ENCODE measurements at places on chromosomes 7 and 10.

DNA sequence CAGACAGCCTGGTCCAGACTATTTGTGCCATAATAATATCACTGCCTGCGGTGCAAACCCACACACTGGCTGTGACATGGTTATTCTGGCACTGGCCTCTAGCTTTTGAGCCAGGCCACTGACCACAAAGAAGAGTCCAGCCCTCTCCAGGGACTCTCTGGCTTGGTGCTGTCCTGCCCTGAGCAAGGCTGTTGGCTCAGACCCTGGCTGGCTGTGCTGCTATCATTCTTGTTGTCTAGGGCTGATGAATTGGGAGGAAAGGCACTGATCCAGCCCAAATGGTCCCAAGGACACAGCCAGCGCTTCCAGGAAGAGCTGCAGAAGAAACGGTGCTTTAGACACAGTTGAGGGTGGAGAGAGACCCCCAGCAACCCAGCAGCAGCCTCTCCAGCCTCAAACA is 80.8 kb downstream of the TMEM130 start:
- no peak for DNase-seq

- no peak for DNase-seq
These were observed 230.5 kb upstream of the INHBA start for GRCh38 chr7:41933427-41933826.

DNA sequence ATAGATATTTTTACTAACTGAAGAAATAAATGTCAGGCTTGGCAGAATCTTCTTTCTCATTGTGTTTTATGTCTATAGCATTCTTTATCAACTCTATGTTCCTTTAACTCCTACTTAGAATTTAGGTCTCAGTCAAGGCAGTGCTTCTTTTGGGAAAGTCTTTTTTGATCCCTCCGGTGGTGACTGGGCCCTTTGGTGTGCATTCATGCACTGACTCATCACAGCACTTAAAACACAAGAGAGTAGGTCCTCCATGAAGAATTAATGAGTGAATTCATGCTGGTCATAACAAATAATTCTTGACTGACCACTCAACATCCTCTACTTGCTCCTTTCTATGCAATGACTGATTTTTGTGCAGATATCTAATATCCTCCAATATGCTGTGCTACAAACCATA is 458.8 kb upstream of the LRRTM3 start:
- no peak for DNase-seq

DNA sequence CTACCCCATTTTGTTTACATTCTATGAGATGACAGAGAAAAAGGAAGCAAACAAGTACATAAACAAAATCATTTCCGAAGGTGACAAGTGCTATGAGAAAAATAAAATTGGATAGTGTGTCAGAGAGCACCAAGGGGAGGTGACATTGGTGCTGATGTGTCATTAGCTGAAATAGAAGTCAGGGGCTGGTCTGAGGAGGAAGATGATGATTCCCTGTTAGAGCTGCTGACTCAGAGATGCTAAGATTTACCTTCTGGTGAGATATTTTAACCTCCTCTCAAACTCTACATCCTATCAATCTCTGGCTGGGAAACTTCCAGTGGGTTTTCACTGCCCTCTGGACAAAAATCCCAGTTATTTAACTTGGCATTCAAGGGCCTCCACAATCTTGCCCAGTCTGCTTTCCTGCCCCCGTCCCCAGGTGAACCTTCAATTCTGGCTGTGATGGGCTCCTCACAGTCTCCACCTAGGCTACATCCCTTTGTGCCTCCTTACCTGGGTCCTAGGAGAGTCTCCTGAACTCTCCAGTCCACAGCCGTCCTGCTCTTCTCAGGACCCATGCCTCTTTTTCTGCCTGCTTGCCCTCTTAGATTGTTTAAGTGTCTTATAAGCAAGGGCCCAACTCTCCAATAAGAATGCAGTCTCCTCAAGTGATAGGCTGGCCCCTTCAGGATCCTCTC is 26.6 kb downstream of the DUSP5 start:
- DNase-seq: no peak

DNA sequence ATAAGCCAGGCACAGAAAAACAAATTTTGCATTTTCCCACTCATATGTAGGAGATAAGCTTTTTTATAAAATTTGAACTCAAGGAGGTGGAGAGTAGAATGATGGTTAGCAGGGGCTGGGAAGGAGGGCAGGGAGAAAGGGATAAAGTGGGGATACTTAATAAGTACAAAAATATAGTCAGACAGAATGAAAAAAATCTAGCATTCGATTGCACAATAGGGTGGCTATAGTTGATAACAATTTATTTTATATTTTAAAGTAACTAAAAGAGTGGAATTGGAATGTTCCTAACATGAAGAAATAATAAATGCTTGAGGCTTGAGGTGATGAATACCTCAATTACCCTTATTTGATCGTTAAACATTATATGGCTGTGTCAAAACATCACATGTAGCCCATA is 415.7 kb upstream of the STEAP1 start:
- no peak for DNase-seq

DNA sequence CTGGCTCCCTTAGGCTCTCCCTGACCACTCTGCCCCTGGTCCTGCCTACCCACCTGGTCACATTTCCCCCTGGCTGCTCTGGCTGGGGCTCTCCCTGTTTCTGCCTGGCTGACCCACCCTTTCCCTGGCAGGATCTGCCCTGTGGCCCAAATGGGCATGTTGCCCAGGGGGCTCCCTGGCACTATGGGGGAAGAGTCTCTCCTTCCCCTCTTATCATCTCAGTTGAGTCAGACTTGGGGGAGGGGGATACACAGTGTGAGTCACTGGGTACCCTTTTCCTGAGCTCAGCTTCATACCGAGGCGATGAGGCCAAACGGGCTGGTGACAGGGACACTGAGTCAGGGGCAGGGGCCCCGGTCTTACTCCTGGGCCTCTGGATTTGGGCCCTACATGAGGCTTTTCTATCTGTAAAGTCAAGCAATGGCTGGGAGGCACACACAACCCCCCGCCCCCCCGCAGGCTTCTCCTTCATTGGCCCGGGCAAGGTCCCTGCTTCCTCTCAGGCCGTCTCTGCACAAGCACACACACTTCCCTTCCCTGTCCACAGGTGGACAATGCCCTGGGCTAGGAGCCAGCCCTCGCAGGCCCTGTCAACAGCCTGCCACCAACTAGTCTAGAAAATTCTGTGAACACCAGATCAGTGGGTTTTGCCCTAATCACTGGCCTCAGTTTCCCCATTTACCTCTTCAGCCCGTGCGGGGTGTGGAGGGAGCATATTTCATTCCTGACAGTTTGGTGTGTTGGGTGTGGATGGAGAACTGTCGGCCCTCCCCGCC is 627 bp upstream of the FLNC start:
- DNase-seq: no peak

DNA sequence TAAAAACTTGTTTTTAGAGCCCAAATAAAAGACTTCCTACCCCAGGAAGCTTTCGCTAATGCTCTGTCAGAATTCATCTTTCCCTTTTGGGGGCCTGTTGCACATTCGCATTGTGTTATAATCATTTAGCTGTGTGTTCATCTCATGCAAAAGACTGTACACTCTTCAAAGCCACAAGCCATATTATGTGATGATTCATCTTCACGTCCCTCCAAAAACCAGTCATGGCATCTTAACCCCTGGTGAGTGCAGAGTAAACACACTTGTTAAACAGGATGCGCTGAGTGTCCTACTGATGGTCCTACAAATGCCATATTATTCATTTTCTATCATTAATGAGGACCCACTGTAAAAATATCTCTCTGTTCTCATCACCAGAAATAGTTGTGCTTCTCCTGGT is 235.4 kb downstream of the KIAA1217 start:
- peak; percentile 45 for DNase-seq

DNA sequence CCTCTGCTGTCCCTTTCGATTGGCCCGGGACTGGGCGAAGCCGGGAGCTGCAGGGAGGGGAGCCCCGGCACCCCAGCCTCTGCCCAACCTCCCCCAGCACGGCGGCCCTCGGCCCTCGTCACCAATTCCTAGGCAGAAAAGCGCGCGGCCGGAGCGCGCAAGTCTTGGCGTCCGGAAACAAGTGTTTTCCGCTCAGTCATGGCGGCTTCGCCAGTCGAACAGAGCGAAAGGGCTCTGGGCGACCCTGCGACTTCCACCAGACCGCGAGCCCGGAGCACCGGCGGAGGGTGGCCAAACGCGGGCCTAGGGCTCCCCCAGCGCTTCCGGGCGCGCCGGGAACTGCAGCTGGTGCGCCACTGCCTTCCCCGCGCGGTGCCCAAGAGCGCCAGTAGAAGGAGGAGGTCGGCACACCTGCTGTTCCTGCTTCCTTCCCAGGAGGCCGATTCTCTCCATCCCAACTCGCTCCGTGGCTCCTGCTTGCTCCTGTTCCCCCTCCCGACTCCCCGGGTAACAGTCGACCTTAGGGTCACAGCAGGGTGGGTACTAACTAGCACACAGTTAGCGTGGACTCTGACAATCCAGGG is 729.9 kb downstream of the ZWINT start:
- no peak for DNase-seq

GRCh38 chr10:100896876-100897461 is 15.8 kb upstream of the SLF2 start:
- DNase-seq: no peak

DNA sequence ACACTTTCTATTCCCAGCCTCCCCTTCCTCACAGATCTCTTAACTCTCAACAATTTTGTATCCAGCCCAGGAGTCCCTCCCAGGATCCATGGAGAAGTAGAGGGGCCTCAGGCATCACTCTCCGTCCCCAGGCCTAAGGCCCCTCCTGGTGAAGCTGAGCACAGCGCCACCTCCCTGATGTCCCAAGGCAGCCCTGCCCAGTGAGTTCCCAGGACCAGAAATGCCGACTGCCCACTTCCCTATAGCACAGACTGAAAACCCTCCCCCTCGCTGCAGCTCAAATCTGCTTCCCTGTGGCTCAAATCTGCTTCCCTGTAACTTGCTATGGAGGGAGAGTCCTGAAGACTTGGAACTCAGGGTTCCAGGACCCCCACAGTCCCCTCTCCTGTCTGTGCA is 35.6 kb downstream of the YKT6 start:
- no peak for DNase-seq

- DNase-seq: no peak
These were observed 34.9 kb upstream of the LOXL4 start for GRCh38 chr10:98302741-98303365.

GRCh38 chr7:27235387-27236311 is 7.0 kb upstream of the EVX1 start:
- no peak for DNase-seq

DNA sequence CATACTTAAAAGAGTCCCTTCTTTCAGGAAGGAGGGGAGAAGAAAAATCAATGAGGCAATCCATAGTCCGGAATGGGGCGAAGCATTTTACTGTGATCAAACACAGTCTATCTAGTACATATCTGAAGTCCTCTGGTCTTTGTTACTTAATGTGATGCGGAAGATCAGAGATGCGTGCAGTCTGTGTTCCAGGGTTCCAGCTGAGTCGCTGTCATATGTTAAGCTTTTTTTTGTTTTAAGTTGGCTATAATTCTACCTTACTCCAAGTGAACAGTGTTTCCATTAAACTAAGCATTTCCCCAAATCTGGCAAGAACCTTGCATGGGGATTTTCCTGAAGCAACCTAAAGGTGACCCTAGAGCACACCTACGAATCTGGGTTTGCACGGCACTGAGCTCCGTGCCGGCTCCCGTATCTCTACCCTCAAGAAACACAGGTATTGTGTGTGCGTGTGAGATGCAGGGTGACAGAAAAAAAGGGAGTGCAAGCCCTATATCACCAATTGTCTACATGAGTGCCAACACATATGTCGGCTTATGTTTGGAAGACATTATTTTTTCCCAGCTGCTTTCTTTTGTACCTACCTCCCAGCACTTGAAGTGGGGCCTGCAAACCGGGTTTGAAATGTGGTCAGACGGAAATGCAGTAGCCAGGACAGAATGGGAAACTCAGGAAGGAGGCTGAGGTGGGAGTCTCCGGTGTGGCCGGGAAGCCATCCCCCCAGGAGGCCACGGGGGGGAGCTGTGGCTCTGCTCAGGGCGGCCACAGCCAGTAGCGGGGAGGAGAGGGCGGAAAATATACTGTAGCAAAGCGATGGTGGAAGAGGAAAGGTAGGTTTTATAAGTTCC is 435.8 kb upstream of the MGMT start:
- DNase-seq: peak; percentile 9

DNA sequence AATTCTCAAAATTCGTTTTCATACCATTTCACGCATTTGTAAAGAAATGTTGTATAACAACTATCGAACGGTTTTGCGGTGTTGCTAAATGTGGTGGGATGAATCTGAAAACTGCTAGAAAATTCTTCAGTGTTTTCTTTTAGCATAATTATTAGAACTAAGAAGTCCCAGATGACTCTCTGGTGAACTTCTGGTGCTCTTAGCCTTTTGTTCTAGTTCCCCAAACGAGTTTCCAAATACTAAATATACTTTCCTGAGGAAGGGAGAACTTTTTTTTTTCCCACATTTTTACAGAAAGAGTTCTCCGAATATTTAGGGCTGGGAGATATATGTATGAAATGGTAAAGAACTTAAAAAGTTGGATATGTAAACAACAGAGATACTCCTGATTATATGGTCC is 82.5 kb downstream of the ICA1 start:
- DNase-seq: no peak

- no peak for DNase-seq
These were observed 247.0 kb upstream of the HABP2 start for GRCh38 chr10:113305871-113306270.

- peak; percentile 73 for DNase-seq
These were observed 136.8 kb downstream of the C10orf90 start for GRCh38 chr10:126533644-126534043.

GRCh38 chr7:105027176-105027853 is 13.3 kb downstream of the KMT2E start:
- DNase-seq: no peak

- DNase-seq: no peak
These were observed 537.2 kb downstream of the TFEC start for GRCh38 chr7:115493381-115493780.

GRCh38 chr10:17183110-17183509 is 18.4 kb downstream of the TRDMT1 start:
- DNase-seq: no peak

DNA sequence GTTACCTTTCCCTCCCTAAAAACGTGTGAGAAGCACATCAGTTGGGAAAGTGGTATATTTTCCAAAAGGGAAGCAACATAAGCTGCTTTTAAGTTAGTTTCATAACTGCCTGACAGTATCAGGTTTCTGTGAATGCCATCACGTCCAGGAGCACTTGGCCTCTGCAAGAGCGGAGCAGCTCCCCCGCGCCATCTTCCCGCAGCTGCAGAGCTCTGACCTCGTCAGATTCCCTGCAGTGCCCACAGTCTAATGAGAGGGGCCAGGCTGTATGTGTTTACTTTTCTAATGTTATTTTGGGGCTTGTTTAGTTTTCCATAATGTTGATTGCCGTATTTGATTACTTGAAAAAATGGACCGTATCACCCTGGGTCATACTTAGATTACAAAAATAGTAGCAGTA is 74.2 kb downstream of the MGMT start:
- DNase-seq: no peak

Measured in NCI-H2029 treated with DMSO at 0.1 percent for 48 hours (cell line).